ENCODE measurements at places on chromosomes 2 and 18.
A peak's percentile ranks its signal among the peaks of the same experiment; 100 is the strongest.

GRCh38 chr2:66901344-66901743 is 466.4 kb downstream of the MEIS1 start:
- no peak for DNase-seq

GRCh38 chr2:239896075-239896474 is 129.1 kb downstream of the NDUFA10 start:
- no peak for DNase-seq

DNA sequence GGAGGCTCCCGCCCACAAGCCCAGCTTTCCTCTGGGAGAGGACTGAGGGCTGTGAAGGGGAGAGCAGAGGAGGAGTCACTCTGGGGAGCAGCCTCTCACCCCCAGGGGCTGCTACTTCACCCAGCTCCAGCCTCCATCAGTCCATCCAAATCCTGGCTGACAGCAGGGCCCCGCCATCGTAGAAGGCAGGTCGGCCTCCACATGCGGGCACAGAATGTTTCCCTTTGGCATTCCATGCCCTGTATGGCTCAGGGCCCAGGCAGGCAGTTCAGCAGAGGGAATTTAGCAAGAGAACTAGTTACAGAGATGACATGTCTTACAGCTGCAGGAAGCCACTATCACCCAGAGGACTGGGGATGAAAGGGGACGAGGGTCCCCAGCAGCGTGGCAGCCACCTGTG is 6.4 kb upstream of the ODC1 start:
- DNase-seq, result no peak

- DNase-seq, result no peak
These were observed 52.4 kb downstream of the USP14 start for GRCh38 chr18:210733-211132.

DNA sequence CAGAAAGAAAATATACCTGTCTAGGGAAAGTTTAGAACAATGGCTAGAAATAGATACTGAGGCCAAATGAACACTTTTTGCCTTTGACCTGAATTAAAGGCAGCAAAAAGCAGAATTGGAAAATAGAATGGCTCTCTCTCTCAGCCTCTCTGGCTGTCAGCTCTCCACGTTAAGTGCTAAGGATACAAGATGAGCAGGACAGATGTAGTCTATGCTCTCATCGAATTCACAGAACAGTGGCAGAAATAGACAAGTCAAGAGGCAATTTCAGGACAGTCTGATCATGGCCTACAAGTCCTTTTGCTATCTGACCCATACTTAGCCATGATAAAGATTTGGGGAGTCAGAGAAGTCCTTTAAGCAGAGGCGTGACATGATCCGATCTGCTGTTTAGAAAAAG is 120.2 kb upstream of the CREB1 start:
- DNase-seq, result no peak

DNA sequence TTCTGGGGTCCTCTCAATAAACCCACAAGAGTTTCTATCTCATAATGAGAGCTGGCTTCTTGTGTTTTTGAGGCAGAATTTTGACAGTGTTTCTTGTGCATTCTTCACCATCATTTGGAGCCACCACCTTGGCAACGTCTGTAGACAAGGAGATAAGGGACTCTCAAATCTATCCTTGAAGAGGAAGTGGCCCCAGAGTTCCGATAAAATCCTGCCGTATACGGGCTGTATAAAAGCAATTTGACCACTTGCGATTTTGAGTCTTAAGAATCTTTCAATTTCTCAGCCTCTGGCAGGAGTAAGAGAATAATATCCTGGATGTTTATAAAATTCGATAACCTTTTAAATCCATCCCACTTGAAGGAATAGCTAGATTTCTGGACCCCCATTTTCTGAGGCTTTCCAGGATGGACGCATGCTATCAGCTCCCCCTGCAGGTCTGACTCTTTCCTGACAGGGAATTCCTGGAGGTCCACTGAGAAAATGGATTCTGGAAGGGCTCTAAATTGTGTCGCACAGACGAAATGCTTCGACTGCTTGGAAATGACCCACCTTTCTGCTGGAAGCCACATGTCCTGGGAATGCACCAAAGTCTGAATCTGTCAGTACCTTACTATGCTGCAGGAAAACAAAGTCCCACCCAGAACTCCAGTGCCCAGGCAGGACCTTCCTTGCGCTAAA is 54.1 kb downstream of the E2F6 start:
- no peak for DNase-seq

GRCh38 chr2:71220743-71221142 is 6.2 kb downstream of the PAIP2B start:
- no peak for DNase-seq

DNA sequence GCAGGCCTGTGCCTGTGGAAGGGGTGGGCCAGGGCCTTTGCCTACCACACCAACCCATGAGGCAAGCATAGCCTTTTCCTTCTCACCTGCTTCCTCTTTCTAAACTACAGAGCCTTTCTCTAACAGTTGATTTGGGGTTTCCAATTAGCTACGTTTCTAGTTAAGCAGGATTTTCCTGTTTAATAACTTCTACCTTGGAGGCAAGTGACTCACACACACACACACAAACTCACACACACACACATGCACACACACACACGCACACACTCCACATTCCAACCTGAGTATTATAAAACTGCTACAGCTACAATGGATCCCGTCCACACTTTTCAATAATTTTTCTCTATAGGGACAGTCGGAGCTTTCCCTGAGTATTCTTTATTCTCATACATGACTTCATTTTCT is 84.9 kb downstream of the SOX11 start:
- no peak for DNase-seq

GRCh38 chr2:70995426-70995729 is 705 bp upstream of the TEX261 start:
- peak; percentile 11 for DNase-seq

DNA sequence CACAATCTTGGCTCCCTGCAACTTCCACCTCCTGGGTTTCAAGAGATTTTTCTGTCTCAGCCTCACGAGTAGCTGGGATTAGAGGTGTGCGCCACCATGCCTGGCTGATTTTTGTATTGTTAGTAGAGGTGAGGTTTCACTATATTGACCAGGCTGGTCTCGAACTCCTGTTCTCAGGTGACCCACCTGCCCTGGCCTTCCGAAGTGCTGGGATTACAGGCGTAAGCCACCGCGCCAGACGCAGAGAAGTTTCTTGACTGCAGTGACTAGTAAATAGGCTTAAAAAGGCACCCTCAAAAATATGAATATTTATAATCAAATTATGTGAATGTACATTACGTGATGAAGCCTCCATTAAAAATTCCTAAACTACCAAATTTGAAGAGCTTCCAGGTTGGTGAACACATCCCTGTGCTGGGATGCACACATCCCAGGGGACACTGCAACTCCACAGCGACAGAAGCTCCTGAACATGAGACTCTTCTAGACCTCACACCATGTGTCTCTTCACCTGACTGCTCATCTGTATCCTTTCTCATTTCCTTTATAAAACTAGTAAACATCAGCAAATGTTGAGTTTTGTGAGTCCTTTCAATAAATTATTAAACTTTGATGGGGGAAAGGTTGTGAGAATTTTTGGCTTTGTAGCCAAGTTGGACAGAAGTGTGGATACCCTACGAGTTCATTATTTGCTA is 203.3 kb upstream of the SPOPL start:
- DNase-seq, result no peak

GRCh38 chr2:46988733-46989481 is 73.3 kb upstream of the MCFD2 start:
- no peak for DNase-seq

GRCh38 chr18:48589797-48590519 is 51.1 kb downstream of the CTIF start:
- DNase-seq, result peak; percentile 49

DNA sequence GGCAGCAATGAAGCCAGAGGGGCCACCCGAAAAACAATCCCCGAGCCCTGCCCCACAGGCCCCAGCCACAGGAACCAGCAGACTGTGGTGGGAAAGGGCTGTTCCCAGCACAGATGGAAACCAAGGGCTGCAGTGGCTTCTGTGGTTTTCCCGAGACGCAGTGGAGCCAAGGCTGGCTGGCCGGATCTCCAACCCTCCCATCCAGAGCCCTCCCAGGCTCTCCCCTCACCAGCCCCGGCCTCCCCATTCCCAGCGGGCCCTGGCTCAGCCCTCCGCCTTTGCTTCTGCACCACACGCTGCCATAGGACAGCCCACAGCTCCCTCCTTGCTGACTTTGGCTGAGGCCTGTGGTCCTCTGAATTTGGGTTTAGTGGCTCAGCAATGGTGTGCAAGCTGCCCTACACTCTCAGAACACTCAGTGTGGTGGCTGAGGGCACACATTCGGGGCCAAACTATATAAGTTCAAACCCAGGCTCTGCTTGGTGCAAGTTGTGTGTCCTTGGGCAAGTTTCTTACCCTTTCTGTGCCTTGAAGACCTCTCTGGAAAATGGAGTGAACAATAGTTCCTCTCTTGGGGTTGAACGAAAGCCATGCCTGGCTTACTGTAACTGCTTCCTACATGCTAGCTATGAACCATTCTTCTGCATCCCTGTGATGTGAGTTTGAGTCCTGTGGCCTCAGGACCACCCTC is 200.1 kb downstream of the SMAD7 start:
- DNase-seq, result no peak

GRCh38 chr2:26215833-26216232 is 28.6 kb downstream of the HADHA start:
- no peak for DNase-seq

DNA sequence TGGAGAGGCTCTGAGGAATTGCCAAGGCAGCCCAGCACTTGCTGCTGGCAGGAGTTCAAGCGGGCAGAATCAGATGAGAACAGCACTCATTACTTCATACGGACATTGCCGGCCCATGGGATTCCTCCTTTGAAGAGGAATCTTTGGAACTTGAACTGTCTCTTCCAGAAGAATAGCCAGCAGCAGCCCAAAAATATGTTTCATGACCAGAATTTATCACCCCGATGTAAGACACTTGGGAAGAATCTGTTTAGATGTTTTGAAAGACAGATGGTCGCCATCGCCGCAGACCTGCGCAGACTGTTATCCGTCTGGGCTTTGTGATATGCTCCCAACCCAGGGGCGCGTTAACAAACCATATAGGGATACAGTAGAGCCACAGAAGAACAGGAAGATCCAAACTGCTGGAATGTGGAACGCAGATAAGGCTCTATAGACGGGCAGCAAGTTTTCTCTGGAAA is 3.7 kb upstream of the ADI1 start:
- DNase-seq, result peak; percentile 68

DNA sequence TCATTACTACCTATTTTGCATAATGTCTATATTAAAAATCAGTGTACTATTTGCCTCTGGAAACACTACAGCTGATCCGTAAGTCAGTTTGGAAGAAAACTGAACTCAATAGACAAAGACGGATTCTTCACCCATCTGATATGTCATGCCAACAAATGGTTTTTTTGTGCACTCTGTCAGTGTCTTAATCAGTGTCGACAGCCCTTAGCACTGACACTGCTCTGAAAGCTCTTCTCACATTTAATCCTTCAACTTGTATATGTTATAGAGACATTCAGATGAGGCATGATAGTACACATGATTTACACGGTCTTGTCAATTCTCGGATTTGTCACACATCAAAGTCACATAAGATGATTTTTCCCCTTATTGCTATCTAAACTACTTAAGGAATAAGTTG is 347.5 kb upstream of the GALNT5 start:
- DNase-seq, result no peak

DNA sequence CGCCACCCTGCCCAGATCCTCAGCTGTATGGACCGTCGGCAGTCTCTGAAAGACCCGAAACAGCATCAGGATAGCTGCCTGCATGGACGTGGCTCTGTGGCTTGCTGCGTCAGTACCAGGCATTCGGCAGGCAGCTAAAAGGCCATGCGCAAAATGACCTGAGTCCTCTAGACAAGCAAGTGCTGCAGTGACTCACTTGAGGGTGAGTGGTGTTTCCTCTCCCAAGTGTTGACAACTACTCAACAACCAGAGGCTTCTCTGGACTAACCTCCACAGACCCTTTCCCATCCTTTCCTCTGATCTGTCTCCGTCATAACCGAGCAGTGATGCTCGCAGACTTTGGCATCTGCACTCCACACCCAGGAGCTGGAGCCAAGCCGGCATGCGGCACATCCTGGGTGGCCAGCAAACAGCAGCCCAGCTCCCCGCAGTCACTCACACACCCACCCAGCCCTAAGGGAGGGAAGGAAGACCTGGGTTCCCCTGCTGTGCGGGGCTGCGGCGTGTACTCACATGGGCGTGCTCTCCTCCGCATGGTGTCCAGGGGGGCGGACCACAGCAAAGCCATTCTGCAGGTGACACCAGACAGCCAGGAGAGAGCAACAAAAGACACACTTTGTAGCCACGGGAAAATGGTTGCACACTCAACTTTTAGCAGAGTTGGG is 239.3 kb downstream of the TWIST2 start:
- no peak for DNase-seq

DNA sequence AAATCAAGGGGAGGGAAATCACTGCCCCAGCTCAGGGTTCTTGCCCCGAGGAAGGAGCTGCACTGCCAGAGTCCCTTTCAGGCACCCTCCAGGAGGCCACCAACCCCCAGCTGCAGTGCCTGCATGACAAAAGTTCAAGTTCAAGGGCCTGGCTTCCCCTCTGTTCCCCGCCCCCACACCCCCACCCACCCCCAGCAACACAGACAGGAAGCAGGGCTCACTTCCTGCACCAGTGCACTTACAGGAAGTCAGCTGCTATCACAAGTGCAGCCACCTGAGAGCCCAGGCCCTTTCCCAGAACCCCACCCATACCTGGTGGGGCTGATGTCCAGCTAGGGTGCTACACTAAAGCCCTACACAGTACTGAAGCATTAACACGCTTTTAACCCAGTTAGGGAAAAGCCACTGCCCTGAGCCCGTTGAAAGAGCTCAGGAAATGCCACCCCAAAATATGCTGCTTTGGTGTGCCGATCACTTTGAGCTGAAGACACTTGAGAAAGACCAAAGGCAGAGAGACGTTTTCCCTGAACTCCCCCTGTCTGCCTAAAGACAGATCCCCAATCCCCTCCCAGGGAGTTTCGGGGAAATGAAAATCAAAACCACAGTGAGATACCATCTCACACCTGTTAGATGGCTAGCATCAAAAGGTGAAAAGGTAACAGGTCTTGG is 109.9 kb upstream of the CAB39 start:
- no peak for DNase-seq

- DNase-seq, result no peak
These were observed 208.3 kb downstream of the NDUFA10 start for GRCh38 chr2:239816576-239817467.

GRCh38 chr18:911025-911424 is 6.4 kb downstream of the ADCYAP1 start:
- DNase-seq, result no peak

GRCh38 chr2:150787353-150788093 is 300.1 kb upstream of the RND3 start:
- no peak for DNase-seq

DNA sequence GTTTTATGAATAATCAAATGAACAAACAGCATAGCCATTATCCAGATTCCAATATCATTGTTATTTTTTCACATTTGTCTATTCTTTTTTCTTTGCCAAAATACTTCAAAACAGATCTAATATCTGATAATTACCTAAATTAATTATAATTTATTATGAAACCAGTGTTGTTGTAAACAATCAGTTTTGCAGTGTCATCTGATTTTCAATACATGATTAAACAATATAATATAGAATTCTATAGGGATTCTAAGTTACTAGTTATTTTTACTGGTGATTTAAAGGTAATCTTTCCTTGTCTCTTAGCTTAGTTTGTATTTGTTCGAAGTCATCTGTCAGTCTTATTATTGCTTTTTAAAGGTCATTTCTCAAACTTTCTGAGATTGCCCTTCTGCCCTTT is 101.0 kb downstream of the BIRC6 start:
- DNase-seq, result no peak

- DNase-seq, result no peak
These were observed 56.8 kb upstream of the CCDC85A start for GRCh38 chr2:56127010-56127409.

- no peak for DNase-seq
These were observed 40.1 kb downstream of the KCTD18 start for GRCh38 chr2:200469708-200470211.

- no peak for DNase-seq
These were observed 46.1 kb upstream of the STPG4 start for GRCh38 chr2:47201224-47201623.
